ENCODE measurements at places on chromosomes 12 and 14.

GRCh38 chr12:50677858-50678257, 86.0 kb upstream of the ATF1 start:
- no peaks in the 10 kb centered on the region for H3K27me3 ChIP-seq
- H3K4me3 ChIP-seq: no peak overlapping the region
- no peak for DNase-seq
- H3K27ac ChIP-seq: no peak overlapping the region
- H3K36me3 ChIP-seq: peaks cover 3% of the 10 kb centered on the region

- peaks cover 100% of the 10 kb centered on the region for H3K36me3 ChIP-seq
- H3K4me1 ChIP-seq: no peaks in the 10 kb centered on the region
- H3K27me3 ChIP-seq: no peaks in the 10 kb centered on the region
- H3K4me3 ChIP-seq: no peak overlapping the region
- no peak overlapping the region for H3K27ac ChIP-seq
- DNase-seq: no peak
Observed at GRCh38 chr14:50451854-50452253, 55.2 kb upstream of the CDKL1 start.

- peak overlapping the region; percentile 100 for H3K27ac ChIP-seq
- peaks cover 29% of the 10 kb centered on the region for H3K36me3 ChIP-seq
- DNase-seq: no peak
- H3K4me3 ChIP-seq: peak overlapping the region; percentile 84
Observed at GRCh38 chr12:12725956-12726554, 8.9 kb downstream of the CDKN1B start.

GRCh38 chr12:127239781-127240180, 1027.2 kb upstream of the TMEM132C start:
- no peaks in the 10 kb centered on the region for H3K36me3 ChIP-seq
- H3K27me3 ChIP-seq: peaks cover 2% of the 10 kb centered on the region
- no peaks in the 10 kb centered on the region for H3K4me1 ChIP-seq
- no peak for DNase-seq
- H3K27ac ChIP-seq: no peak overlapping the region

DNA sequence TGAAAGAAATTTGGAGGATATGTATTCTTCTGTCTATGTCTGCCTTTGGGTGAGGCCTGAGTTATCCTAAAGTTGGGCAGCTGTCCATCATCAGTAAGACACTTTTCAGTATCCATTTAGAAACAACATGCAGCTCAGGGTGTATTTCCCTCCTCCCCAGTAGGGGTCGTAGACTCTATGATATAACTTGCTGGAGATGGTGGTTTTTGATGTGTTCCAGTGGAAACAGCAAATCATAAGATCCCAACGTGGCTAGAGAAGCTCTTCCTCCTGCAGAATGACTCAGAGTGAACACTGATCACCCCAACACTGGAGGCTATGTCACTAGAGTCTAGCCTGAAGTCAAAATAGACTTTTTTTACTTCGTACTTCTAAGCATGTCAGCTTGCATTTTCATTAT, 331.6 kb upstream of the STXBP6 start:
- H3K4me3 ChIP-seq: no peak overlapping the region
- no peak for DNase-seq
- no peaks in the 10 kb centered on the region for H3K36me3 ChIP-seq

DNA sequence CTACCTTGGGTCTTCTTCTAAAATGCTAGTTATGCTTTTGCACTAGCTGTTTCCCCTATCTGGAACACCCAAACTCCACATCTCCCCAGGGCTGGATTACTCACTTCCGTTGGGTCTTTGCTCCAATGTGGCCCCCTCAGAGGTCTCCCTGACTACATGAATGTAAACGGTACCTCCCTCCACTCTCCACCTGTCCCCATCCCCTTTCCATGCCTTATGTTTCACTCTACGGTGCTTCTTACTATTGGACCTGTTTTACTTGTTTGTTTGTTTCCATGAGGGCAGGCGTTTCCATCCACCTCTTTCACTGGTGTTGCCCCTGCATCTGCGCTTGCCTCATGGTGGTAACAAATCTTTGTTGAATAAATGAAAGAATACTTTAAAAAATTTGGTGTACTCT, 256.4 kb downstream of the SNAPC1 start:
- no peaks in the 10 kb centered on the region for H3K27me3 ChIP-seq
- no peaks in the 10 kb centered on the region for H3K4me1 ChIP-seq
- no peaks in the 10 kb centered on the region for H3K36me3 ChIP-seq
- no peak overlapping the region for H3K27ac ChIP-seq

DNA sequence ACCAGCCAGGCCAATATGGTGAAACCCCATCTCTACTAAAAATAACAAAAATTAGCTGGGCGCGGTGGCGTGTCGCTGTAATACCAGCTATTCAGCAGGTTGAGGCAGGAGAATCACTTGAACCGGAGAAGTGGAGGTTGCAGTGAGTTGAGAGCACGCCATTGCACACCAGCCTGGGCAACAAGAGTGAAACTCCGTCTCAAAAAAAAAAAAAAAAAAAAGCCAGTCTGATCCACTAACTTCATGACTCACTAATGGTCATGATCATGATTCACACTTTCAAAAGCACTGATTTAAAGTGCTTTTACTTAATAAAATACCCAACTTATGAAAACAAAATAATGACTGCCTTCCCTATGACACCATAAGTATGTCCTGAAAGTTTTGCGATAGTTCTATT, 38.4 kb upstream of the CPM start:
- no peaks in the 10 kb centered on the region for H3K4me1 ChIP-seq
- no peaks in the 10 kb centered on the region for H3K27me3 ChIP-seq
- DNase-seq: no peak
- H3K36me3 ChIP-seq: no peaks in the 10 kb centered on the region

- no peak overlapping the region for H3K27ac ChIP-seq
- no peaks in the 10 kb centered on the region for H3K36me3 ChIP-seq
- H3K4me3 ChIP-seq: peak overlapping the region; percentile 24
- H3K4me1 ChIP-seq: peaks cover 3% of the 10 kb centered on the region
- DNase-seq: peak; percentile 48
Observed at GRCh38 chr12:116508145-116509121, 50.7 kb upstream of the MAP1LC3B2 start.

- H3K4me3 ChIP-seq: no peak overlapping the region
- H3K27me3 ChIP-seq: peaks cover 24% of the 10 kb centered on the region
- H3K27ac ChIP-seq: no peak overlapping the region
- no peaks in the 10 kb centered on the region for H3K4me1 ChIP-seq
- no peak for DNase-seq
- no peaks in the 10 kb centered on the region for H3K36me3 ChIP-seq
Observed at GRCh38 chr12:30877105-30877875, 49.3 kb upstream of the TSPAN11 start.

- peak overlapping the region; percentile 50 for H3K27ac ChIP-seq
- H3K27me3 ChIP-seq: no peaks in the 10 kb centered on the region
- no peak for DNase-seq
Observed at GRCh38 chr12:58916921-58917511, 3.3 kb downstream of the LRIG3 start.

GRCh38 chr14:68512088-68512487, 280.8 kb downstream of the ZFP36L1 start:
- DNase-seq: no peak
- H3K27ac ChIP-seq: no peak overlapping the region
- no peak overlapping the region for H3K4me3 ChIP-seq
- no peaks in the 10 kb centered on the region for H3K27me3 ChIP-seq
- H3K4me1 ChIP-seq: peaks cover 7% of the 10 kb centered on the region
- H3K36me3 ChIP-seq: no peaks in the 10 kb centered on the region

GRCh38 chr12:109827566-109828550, 5.3 kb downstream of the TRPV4 start:
- no peak overlapping the region for H3K27ac ChIP-seq
- no peak overlapping the region for H3K4me3 ChIP-seq
- no peak for DNase-seq
- no peaks in the 10 kb centered on the region for H3K4me1 ChIP-seq
- no peaks in the 10 kb centered on the region for H3K36me3 ChIP-seq
- H3K27me3 ChIP-seq: peaks cover 1% of the 10 kb centered on the region

DNA sequence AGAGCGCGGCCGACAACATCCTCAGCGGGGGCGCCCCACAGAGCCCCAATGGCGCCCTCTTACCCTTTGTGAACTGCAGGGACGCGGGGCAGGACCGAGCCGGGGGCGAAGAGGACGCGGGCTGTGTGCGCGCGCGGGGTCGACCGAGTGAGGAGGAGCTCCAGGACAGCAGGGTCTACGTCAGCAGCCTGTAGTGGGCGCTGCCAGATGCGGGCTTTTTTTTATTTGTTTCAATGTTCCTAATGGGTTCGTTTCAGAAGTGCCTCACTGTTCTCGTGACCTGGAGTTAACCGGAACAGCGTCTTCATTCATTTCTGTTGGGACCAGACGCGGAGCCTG, 103.8 kb upstream of the FKBP4 start:
- no peaks in the 10 kb centered on the region for H3K36me3 ChIP-seq
- peak overlapping the region; percentile 15 for H3K4me3 ChIP-seq
- H3K27ac ChIP-seq: no peak overlapping the region
- no peaks in the 10 kb centered on the region for H3K4me1 ChIP-seq
- peaks cover 9% of the 10 kb centered on the region for H3K27me3 ChIP-seq

- no peaks in the 10 kb centered on the region for H3K27me3 ChIP-seq
- peaks cover 3% of the 10 kb centered on the region for H3K4me1 ChIP-seq
- no peak overlapping the region for H3K27ac ChIP-seq
- no peak overlapping the region for H3K4me3 ChIP-seq
- no peaks in the 10 kb centered on the region for H3K36me3 ChIP-seq
Observed at GRCh38 chr14:65446159-65446558, 33.6 kb downstream of the FUT8 start.

DNA sequence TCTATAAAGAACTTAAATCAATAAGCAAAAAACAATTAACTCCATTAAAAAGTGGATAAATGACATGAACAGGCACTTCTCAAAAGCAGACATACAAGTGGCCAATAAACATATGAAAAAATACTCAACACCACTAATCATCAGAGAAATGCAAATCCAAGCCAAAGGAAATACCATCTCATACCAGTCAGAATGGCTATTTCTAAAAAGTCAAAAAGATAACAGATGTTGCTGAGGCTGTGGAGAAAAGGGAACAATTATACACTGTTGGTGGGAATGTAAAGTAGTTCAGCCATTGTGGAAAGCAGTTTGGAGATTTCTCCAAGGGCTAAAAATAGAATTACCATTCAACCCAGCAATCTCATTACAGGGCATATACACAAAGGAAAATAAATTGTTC, 234.5 kb upstream of the PLXNC1 start:
- no peaks in the 10 kb centered on the region for H3K27me3 ChIP-seq
- DNase-seq: no peak
- H3K4me3 ChIP-seq: no peak overlapping the region
- H3K36me3 ChIP-seq: no peaks in the 10 kb centered on the region
- H3K27ac ChIP-seq: no peak overlapping the region

GRCh38 chr14:78010688-78011087, 159.5 kb upstream of the NRXN3 start:
- no peak overlapping the region for H3K4me3 ChIP-seq
- no peaks in the 10 kb centered on the region for H3K36me3 ChIP-seq
- H3K27ac ChIP-seq: no peak overlapping the region
- no peaks in the 10 kb centered on the region for H3K4me1 ChIP-seq
- no peaks in the 10 kb centered on the region for H3K27me3 ChIP-seq

DNA sequence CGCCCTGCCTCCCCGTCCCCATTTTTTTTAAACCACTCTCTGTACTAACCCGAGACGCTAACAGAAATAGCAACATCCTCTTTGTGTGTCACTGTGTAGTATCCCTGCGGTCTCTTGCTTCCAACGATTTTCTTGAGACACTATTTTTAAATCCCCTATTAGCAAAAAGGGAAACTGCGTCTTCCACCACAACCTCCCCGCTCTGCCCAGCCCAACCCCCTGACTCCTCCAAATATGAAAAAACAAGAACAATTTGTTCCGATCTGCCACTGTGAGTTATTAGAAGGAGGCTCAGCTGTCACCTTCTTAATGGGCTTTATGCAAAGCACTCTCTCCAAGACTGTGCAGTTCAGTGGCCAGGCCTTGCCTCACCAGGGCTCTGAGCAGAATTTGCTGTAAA, 76.3 kb downstream of the MAP1LC3B2 start:
- no peaks in the 10 kb centered on the region for H3K36me3 ChIP-seq
- no peaks in the 10 kb centered on the region for H3K4me1 ChIP-seq
- no peak overlapping the region for H3K27ac ChIP-seq
- no peaks in the 10 kb centered on the region for H3K27me3 ChIP-seq
- DNase-seq: no peak
- H3K4me3 ChIP-seq: no peak overlapping the region

GRCh38 chr12:103848917-103849491, 8.0 kb upstream of the NT5DC3 start:
- H3K4me3 ChIP-seq: no peak overlapping the region
- H3K27me3 ChIP-seq: no peaks in the 10 kb centered on the region
- H3K27ac ChIP-seq: no peak overlapping the region
- no peak for DNase-seq
- H3K36me3 ChIP-seq: no peaks in the 10 kb centered on the region
- H3K4me1 ChIP-seq: peaks cover 10% of the 10 kb centered on the region

- H3K27ac ChIP-seq: no peak overlapping the region
- H3K27me3 ChIP-seq: no peaks in the 10 kb centered on the region
- H3K4me3 ChIP-seq: no peak overlapping the region
- no peak for DNase-seq
- no peaks in the 10 kb centered on the region for H3K36me3 ChIP-seq
- H3K4me1 ChIP-seq: peaks cover 9% of the 10 kb centered on the region
Observed at GRCh38 chr12:89278169-89278568, 74.1 kb downstream of the DUSP6 start.

DNA sequence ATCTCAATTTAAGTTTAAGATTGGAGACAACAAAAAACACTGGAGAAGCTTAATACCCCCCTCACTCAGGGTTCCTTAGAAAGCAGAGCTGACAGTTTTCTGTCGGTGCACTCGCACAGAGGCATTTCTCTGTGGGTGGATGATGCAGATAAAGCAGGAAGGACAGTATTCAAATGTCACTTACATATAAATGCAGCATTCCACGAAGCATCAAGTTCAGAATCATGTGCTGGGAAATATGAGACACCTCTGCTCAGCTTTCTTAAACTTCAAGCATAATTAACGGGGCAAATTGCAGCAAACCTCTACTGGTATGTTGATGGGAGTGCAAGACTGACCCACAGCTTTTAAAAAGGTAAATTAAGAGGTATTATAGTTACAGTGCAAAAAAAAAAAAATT, 68.7 kb downstream of the DICER1 start:
- peaks cover 5% of the 10 kb centered on the region for H3K4me1 ChIP-seq
- no peak overlapping the region for H3K27ac ChIP-seq
- no peak overlapping the region for H3K4me3 ChIP-seq

- H3K27ac ChIP-seq: no peak overlapping the region
- no peak for DNase-seq
- H3K4me3 ChIP-seq: no peak overlapping the region
- no peaks in the 10 kb centered on the region for H3K36me3 ChIP-seq
Observed at GRCh38 chr14:67480011-67480410, 8.5 kb downstream of the TMEM229B start.

DNA sequence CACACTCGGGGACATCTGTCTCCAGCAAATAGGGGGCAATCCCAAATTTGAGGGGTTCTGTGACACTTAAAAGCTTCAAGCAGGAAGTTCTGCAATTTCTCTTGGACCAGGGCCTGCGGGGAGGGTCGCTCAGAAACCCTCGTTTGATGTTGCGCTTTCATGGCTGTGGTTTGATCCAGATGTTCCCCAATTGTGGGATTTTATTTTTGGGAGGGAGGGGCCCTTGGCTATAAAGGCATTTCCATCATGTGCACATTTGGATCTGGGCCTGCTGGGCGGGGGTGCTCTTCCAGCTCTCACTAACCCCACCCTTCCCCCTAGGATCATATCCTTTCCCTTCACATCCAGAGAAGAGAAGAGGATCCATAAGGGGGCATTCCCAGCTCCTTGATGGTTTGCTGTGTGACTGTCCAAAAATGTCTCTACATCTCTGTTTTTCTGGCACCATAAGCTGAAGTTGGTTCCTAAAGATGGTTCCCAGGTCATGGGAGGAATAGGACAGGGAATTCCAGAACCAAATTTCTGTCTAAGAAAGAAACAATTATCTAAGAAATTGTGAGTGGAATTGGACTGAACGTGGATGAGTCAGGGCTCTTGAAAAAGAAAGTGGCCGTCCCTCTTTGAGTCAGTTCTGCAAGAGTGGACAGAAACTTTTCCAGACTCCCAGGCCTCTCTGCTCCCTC, 47.2 kb downstream of the SMUG1 start:
- no peak for DNase-seq
- peaks cover 7% of the 10 kb centered on the region for H3K4me1 ChIP-seq
- H3K36me3 ChIP-seq: no peaks in the 10 kb centered on the region
- H3K27me3 ChIP-seq: peaks cover 93% of the 10 kb centered on the region

All from neuronal stem cell (in vitro differentiated cells).